Left ventricle myocardium inferior (tissue), 1 donor: ENCODE measurements at places on chromosomes 7 and 10.
A peak's percentile ranks its signal among the peaks of the same experiment; 100 is the strongest.

DNA sequence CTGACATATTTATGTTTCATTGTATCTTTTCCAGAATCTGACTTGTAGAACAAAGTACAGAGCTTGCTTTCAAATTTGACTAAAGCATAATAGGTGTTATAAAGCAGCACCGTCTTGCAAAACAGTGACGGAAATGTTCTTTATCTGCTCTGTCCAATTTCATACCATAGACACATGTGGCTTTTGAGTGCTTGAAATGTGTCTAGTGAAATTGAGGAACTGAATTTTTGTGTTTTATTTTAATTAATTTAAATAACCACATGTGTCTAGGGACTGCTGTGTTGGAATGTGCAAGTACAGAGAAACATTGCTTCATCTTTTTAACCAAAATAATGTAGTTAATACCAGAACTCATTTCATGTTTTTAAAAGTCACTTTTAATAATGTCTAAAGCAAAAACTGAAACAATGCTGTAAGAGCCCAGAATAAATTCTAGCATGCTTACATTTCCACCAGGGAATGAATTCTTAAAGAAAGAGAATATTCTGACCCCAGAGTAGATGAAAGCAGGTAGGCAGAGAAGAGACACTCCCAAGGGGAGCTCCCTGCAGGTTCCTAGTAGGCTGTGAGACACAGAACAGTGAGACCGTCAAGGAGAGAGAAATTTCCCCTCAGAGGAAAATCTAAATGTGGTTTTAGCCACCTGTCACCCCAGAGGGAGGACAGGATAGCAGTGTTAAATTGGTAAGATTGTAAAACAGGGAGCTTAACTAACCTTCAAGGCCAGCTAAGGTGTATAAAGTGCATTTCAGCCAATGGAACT, 175.3 kb upstream of the KMT2E start:
- DNase-seq, result no peak

DNA sequence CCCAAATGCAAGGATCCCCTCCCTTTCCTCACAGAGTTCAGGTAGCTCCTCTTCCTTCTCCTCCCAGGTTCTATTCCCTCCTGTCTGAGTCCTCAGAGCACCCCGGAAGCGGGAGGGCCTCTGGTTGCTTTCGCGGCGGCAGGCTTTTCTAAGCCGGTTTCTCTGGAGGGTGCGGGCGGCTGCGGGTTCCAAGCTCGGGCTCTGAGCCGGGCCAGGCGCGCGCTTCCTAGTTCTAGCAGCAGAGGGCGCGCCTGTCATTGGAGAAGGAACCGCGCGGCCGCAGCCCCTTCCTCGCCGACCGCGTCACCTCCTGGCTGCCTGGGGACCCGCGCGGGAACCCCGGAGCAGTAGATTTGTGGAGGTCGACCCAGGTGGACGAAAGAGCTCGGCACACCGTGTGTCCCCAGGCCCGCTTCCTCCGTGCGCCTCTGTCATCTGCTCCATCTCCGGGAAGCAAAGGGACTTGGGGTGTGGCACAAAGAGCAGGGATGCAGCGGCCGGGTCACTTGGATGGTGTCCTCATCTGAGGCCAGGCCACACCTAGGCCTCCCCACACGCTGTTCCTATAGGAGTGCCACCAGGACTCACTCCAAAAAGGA, 389.0 kb upstream of the PODXL start:
- DNase-seq, result peak; percentile 30

DNA sequence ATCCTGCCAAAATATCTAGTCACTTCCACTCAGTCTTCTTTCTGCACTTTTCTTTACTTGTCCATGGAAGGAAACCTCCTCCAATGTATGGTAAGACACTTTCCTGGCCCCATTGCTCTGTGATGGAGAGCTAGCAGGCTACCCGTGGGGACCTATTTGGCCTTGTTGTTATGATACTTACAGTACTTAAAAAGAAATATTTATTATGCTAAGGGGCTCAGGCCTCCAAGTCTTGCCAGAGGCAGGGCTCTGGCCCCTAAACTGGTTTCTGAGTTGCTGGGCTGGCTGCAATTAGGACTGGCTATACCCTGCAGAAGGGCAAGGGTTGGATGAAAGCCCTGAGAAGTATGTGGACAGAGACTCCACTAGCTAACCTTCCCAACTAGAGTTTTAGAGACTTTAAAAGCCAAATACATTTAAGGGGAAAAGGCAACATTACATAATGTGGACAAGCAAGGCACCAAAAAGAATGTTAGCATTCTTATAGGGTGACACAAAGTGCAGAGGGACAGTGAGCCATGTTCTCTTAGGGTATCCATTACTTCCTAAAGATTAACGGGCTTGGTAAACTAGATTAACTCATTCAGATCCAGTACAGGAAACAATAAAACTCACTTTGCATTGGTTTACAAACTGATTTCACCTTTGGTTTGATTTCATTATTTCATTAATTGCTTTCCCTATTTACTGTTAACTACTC, 84.9 kb upstream of the INHBA start:
- DNase-seq, result no peak

DNA sequence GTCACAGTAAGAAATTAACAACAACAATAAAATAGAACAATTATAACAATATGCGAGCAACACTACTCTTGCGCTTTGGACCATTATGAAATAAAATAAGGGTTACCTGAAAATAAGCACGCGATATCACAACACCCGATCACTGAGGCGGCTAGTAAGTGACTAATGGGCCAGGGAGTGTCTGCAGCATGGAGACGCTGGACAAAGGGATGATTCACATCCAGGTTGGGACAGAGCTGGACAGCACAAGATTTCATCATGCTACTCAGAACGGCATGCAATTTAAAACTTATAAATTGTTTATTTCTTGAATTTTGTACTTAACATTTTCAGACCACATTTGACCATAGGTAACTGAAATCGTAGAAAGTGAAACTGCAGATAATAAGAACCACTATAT, 15.6 kb downstream of the HIBADH start:
- DNase-seq, result no peak

- no peak for DNase-seq
Observed at GRCh38 chr7:68446183-68446582, 1152.1 kb upstream of the AUTS2 start.

DNA sequence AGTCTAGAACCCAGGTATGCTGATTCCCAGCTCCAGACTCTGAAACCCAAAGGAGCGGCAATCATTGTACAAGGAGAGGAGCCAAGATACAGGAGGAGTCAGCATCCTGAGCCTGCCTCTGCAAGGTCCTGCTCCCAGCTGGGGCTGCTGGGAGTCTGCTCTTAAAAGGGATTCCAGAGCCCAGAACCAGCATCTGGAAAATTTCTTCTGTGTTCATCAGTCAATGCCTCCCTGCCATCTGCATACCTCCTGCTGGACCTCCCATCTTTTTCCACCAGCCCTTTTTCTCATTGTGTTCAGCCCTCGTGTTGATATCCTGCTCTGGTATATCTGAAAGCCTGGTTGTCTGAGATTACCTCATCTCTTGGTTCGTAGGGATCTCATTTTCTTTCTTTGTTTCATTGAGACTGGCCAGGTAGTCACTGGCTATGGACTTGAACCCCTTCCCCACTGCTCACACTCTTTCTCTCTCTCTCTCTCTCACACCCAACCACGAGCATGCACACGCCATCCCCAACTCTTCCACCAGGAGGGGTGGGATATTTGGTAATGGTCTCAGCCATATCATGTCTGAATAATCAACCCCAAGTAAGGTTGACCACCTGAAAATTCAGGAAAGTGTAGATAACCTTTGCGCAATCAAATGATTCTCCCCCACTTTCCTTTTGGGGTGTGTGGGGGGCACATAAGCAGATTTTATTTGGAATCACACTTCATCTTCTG, 608.8 kb downstream of the LRMDA start:
- no peak for DNase-seq

DNA sequence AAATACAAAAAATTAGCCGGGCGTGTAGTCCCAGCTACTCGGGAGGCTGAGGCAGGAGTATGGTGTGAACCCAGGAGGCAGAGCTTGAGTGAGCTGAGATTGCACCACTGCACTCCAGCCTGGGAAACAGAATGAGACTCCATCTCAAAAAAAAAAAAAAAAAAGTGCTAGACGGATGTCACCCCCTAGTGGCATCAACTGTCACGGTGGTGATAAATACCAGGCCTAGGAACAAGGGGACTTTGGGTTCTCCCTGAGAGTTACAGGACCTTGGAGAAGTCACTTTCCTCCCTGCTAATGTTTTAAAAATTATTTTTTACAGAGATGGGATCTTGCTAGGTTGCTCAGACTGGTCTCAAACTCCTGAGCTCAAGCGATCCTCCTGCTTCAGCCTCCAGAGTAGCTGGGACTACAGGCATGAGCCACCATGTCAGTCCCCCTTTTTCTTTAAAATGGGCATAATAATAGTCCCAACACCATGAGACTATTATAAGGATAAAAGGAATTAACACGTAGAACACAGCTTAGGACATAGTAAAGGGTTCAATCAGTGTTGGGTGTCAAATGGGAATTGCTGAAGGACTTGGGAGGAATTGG, 2.6 kb upstream of the TMEM130 start:
- no peak for DNase-seq
